ENCODE measurements at places on chromosomes 7 and 10. TPM values are rescaled to one million over a fixed set of nuclear protein-coding genes. Genes with fewer than 3 reads are reported as not detected.

DNA sequence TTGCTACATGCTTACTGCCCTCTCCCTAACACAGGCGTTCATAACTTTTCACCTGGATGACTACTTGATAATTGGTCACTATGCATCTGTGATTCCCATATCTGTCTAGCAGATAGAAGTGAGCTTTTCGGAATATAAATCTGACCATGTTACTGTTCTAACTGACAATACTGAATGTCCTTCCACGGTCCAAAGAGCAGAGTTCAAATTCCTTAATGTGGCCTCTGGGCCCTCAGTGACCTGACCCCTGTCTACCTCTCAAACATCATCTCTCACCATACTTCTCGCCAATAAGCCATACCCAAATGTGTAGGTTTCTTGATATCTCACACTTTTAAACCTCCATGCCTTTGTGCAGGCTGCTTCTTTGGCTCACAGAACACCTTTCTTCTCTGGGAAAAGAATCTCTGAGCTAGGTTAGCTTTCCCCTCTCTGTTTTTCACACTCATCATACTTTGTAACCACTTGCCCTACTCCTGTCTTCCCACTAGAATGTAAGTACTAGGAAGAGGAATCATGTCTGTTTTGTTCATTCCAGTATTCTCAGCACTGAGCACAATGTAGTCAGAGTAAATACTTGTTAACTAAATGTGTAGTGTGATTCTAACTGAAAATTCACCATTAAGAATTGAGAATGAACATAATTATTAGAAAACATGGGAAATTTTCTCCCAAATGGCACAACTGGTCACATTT lies 39.2 kb upstream of the LRRC17 start:
- no peak for DNase-seq

- DNase-seq = peak; percentile 5
Observed at GRCh38 chr7:139844779-139845442, 15.8 kb downstream of the TBXAS1 start.

GRCh38 chr7:101066141-101066832 lies 19.0 kb upstream of the TRIM56 start:
- DNase-seq = no peak

DNA sequence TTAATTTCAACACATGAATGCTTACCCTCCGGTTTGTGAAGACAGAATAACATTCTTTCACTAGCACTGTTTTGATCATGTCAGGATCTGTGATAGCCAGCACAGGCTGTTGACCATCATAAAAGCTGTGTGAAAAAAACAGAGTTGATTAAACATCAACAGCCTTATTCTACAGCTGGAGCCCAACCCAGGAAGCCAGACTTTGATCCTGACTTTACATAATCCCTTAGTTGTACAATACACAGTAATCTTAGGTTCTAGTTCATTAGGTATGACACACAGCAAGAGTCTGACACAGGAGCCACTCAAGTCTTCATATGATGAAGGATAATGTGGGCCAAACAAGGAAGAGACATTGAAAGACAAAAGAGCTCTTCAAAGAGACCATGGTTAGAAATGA lies 11.4 kb downstream of the CYP3A4 start:
- DNase-seq = no peak

The ATP6V0A4 gene
- 0.24 TPM for polyA plus RNA-seq

The PRKRIP1 gene
- polyA plus RNA-seq = 25.6 TPM

- DNase-seq = peak; percentile 17
Observed at GRCh38 chr7:143245123-143245522, 18.1 kb upstream of the GSTK1 start.

The RADIL gene
- polyA plus RNA-seq = 1.5 TPM

The MMD2 gene
- polyA plus RNA-seq = not detected

- DNase-seq = peak; percentile 47
Observed at GRCh38 chr10:6580279-6581029, 378 bp upstream of the PRKCQ start.

The TSPAN33 gene
- polyA plus RNA-seq = 5.3 TPM

The TAC1 gene
- not detected for polyA plus RNA-seq

GRCh38 chr7:134645935-134646334 lies 718 bp upstream of the BPGM start:
- DNase-seq = no peak

- DNase-seq = peak; percentile 99
Observed at GRCh38 chr10:77350711-77351119, 286.9 kb downstream of the KCNMA1 start.

- DNase-seq = peak; percentile 96
Observed at GRCh38 chr7:134548877-134549276, at the start of gene AKR1B15. TSS of gene AKR1B15 (plus strand) at chr7:134549110. CDS start at chr7:134564620, 15,510 bp downstream.

DNA sequence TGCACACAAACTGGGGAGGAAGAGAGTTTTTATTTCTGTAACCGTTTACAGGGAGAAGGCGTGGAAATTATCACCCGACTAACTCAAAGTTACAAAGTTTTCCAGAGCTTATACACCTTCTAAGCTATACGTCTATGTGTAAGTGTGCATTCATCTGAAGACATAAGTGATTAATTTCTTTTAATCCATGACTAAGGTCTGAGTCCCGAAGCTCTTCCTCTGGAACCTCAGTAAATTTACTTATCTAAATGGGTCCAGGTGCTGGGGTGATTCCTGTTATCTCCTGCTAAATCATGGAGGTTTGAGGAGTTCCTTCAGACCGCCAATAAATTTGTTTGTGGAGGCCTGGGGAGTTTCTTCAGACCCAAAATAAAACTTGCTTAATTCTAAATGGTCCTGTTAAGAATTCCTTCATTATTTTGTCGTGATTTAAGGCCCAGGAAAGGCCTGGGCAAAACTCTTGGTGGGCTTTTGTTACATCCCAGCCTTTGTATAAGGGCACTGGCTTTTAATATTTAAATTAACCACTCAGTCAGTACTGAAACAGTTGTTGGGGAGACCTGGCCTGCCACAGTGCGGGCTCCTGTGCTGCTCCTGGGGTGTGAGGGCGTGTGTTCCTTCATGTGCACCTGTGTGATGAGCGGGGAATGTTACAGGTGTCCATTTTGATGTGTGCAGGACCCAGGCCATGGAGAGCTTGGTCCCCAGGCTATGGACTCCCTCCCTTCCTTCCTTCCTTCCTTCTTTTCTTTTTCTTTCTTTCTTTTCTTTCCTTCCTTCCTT lies 5.8 kb upstream of the METTL27 start:
- no peak for DNase-seq

GRCh38 chr7:128934361-128935341 lies 3.1 kb upstream of the IRF5 start:
- no peak for DNase-seq

GRCh38 chr7:102897856-102898531 lies 14.8 kb upstream of the LRRC17 start:
- DNase-seq = no peak

- DNase-seq = peak; percentile 35
Observed at GRCh38 chr10:89029785-89030437, 39.3 kb downstream of the FAS start.

DNA sequence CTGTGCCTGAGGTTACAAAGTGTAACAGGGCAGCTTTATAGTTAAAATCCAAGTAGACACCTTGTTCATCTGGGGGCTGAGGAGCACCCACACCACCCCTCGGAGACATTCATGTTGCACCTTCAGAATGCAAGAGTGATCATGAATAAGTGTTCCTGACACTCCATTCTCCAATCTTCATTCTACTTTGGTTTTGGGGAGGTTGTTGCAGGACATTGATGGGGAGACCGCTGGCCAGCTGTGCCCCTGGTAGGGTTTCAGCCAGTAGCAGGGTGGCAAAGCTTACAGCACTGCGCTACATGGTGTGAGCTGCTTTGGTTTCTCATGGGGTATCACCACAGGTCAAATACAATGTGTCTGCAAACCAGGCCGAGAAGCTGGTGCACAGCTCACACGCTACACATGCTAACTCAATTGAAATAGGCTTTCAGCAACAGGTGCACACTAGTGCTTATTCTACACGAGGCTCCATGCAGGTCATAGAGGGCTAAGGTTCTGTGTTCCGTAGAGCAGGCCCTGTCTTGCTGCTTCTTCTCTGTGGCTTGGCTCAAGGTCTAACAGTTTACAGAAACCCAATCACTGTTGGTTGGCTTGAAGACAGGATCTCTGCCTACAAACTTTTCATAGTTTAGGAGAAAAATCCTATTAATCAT lies 317.4 kb upstream of the ZNF32 start:
- no peak for DNase-seq

GRCh38 chr7:3267966-3268690 lies 32.9 kb upstream of the SDK1 start:
- DNase-seq = peak; percentile 82

DNA sequence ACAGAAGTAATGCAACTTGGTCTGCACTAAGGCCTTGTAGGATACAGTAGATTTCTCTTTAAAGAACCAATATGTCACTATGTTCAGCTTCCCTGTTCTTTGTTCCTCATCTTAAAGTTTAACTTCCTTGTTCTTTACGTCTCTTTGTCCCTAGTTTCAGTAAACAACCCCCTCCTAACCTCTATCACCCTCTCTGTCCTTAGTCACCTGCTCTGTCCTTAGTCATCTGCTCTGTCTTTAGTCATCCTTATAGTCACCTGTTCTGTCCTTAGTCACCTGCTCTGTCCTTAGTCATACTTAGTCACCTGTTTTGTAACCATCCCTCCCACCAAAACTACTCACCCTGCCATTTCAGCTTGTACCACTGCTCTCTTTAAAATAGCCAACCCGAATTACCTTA lies 144.6 kb upstream of the TMEM106B start:
- DNase-seq = peak; percentile 45

The ZNF775 gene
- polyA plus RNA-seq = 5.4 TPM

- DNase-seq = no peak
Observed at GRCh38 chr10:75911426-75911825, 480.0 kb downstream of the LRMDA start.

- DNase-seq = no peak
Observed at GRCh38 chr10:97243836-97244235, 48.6 kb downstream of the ARHGAP19 start.

GRCh38 chr10:125551247-125551646 lies 131.7 kb downstream of the TEX36 start:
- no peak for DNase-seq

The MRLN gene
- not detected for polyA plus RNA-seq

The GPR26 gene
- polyA plus RNA-seq = not detected

GRCh38 chr7:136956232-136956631 lies 87.8 kb downstream of the CHRM2 start:
- DNase-seq = no peak

The ADIRF gene
- not detected for polyA plus RNA-seq

GRCh38 chr7:147639037-147639436 lies 951.5 kb upstream of the C7orf33 start:
- DNase-seq = no peak

DNA sequence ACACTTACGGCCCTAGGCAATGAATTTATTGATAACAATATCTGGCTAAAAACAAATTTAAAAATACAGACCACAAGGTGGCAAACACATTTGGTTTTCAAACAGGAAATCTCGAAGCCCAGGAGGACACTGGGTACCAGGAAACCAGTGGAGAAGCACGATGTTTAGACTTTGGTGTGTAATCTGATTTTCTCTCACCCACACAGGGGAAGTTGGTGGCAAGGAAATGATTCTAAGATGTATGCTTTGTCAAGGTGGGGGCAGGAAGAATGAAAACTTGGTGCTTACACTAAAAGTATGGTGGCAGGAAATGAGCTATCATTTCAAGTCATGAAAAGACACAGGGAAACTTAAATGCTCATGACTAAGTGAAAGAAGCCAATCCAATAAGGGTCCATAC lies 113.2 kb upstream of the ANKRD1 start:
- no peak for DNase-seq

The MIOS gene
- 20.3 TPM for polyA plus RNA-seq

GRCh38 chr7:18429547-18429946 lies 66.0 kb upstream of the HDAC9 start:
- no peak for DNase-seq

The GATAD1 gene
- 20.8 TPM for polyA plus RNA-seq

DNA sequence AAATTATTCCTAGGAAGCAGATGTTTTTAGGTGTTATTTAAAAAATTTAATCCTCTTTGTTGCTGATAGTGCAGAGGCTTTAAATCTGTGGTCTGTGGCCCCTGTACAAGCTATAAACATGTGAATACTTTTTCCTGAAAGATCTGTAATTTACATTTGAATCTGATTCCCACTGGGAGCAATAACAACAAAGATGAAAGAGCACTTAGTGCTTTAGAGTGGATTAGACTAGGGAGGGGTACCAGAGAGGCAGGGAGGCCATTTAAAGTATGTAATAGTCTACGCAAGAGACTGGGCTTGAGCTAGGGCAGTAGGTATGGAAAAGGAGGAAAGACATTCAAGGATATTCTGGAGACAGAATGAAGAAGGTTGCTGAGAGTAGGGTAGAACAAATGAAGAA lies 19.1 kb downstream of the BTRC start:
- no peak for DNase-seq

GRCh38 chr7:5183155-5183554 lies 6.9 kb upstream of the WIPI2 start:
- DNase-seq = no peak

GRCh38 chr7:36188266-36188665 lies 35.2 kb downstream of the EEPD1 start:
- DNase-seq = no peak

DNA sequence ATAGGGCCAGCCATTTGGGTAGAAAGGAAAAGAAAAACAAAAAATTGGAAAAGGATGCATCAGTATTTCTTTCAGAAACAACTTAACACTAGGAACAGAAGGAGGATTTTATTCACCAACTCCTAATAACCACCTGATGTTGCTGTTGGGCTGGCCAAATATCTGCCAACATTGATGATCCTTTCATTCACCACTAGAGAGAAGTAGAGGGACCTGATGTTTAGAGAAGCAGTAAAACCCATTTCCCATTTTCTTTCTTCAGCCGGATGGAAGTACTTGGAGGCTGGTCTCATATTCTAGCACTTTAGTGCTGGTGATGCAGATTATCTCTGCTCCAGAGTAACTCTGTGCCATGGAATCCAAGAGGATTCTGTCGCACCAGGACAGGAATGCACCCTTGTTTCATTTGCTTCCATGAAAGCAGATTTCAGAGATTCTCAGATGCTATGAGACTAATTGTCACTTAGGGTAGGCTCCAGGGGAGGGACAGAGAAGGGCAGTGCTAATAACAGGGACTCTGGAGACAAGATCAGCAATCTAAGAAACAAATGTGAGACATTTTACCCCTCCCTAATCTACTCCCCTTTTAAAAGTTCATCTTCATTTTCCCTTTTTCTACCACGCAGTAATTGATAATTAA lies 3.1 kb downstream of the KLLN start:
- peak; percentile 71 for DNase-seq

The SPDYE16 gene
- not detected for polyA plus RNA-seq

The SPAM1 gene
- polyA plus RNA-seq = not detected

The SLC13A1 gene
- not detected for polyA plus RNA-seq

All from A549 (cell line).